Effector CD4-positive, alpha-beta T cell (primary cell): ENCODE measurements at places on chromosomes 5 and 9.

DNA sequence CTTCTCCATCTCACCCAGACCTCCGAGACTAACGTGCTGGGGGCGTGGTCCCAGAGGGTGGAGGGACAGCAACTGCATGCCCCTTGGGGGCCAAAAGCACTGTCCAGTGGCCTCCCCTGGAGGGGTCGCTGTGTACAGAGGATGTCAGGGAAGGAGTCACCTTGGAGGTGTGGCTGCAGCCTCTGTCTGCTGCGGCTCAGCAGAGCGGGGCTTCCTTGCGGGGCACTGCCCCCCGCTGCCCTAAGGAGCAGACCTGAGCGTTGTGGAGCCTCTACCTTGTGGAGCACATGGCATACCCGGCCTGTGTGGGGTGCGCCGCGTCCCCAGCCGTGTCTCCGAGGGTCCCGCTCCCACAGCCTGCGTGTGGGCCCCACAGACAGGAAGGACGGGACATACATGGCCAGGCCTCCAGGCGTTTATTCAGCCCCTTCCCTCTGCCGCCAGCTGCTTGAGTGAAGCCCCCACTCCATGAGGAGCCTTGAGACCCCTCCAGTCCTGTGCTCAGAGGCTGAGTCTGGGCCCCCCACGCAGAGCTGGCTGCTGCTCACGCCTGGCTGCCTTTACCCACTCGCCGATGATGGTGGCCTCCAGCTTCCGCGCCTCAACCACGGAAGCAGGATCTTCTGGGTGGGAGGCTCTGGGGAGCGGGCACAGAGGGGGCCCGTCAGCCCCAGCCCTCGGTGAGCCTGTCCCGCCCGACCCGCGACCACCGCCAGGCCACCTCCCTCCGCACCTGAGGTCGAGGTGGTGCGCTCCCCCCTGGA lies 4.2 kb downstream of the DPP7 start:
- DNase-seq: no peak

- DNase-seq: no peak
Measured at GRCh38 chr9:134776080-134776796, 104.4 kb upstream of the FCN2 start.

DNA sequence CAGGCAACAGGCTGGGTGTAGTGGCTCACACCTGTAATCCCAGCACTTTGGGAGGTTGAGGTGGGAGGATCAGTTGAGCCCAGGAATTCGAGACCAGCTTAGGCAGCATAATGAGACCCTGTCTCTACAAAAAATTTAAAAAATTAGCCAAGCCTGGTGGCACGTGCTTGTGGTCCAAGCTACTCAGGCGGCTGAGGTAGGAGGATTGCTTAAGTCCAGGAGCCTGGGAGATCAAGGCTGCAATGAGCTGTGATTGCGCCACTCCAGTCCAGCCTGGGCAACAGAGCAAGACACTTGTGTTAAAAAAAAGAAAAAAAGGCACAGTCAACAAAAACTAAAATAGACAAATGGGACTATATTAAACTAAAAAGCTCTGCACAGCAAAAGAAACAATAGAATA lies 29.3 kb downstream of the ATP6V0E1 start:
- DNase-seq: no peak

DNA sequence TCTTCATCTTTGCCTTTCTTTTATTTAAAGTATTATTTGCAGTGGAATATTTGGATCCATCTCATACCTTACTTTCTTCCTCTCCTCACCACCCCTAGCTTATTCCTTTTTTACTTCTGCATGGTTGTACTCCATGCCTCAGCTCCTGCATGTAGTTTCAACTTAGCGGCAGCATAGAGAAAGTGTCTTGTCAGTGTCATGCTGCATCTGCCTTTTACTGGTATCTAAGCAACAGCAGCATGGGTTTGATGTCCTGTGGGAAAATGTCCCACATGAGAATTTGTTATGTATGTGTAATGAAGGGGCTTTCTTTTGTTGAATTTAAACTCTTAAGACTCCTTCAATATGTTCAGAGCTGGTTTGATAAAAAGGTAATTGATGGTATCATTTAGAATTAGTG lies 20.6 kb downstream of the TCERG1 start:
- DNase-seq: no peak

DNA sequence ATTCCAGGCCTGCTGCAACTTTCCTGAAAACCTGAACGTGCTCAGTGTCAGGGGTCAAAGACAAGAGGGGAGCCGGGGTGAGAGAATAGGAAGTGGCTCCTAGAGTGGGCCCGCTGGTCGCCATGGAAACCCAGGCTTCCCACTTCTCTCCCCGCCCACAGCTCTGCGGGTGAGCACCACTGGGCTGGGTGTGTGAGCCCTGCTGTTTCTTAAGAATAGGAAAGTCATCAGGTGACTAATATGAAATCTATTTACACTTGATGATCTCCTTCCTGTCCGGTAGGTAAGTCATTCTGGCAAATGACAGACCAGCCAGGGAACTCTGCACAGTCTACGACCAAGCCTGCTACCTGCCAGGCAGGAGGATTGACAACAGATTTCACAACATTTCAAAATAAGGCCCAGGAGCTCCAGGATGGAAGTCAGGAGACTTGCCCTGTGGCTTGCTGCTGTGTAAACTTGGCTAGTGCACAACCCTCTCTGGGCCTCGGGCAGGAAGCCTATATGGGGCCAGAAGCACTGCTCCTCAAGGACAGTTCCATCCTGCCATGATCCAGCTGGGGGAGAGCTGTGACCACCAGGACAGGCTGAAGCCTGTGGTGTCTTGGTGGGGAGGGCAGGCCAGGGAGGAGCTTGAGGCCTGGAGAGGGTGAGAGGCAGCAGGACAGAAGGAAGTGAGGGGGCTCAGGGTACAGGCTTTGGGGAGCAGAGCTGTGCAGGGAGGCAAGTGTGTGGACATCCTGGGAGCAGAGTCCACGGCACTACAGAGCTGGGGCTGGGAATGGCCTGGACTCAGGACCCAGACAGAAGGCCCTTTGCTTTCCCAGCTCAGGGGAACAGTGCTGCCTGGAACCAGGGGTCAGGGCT lies 60.6 kb downstream of the SHB start:
- no peak for DNase-seq

- DNase-seq: no peak
Measured at GRCh38 chr9:90458485-90458884, 184.1 kb downstream of the DIRAS2 start.

- no peak for DNase-seq
Measured at GRCh38 chr5:127802477-127802865, 99.3 kb downstream of the CCDC192 start.

DNA sequence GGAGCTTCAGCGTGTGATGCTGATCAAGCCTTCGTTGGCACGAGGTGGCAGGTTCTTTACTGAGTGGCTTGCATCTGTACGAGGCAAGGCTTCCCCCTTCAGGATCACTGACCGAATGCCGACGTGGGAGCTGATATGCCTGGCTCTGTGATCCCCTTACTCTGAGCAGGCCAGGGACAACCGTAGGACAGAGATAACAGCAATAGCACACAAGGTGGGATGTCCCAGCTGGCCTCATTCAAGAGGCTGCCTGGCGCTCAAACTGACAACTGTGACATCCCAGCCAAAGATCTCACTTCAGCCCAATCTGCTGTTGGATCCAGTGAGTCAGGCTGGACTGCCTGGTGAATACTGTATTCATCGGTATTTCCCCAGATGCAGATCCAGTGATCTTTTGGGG lies 199.4 kb upstream of the PANK3 start:
- no peak for DNase-seq

DNA sequence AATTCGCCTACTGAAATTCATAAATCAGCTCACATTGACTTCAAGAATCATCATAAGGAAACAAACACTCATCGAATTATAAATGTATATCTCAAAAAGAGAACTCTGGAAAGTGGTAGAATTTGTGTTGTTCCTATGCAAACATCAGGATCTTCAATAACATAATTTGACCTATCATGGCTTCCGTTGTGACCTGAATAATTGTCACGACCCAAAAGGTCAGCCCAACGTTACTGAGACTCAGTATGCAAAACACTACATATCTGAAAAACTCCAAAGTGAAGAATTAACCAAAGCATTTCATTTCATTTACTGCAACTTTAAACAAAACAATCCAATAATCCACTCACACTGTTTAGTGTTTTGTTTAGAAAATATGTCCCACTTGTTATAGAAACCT lies 1.2 kb downstream of the RAPGEF6 start:
- DNase-seq: no peak

DNA sequence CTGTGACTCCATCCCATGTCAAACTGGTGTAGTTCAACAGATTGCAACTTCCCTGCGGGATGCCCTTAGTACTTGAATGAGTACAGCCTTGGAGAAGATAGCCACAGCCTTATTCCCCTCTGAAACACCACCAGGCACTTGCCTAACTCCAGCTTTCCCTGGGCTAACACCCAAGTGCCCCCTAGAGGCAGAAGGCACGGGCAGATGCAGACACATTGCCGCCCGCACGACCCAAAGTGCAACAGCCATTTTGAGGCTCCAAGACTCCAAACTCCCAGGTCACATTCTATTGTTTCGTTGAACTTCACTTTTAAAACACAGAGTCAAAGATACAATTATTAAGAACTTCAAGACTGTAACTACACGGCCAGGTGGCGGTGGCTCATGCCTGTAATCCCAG lies 163.6 kb upstream of the CDH6 start:
- no peak for DNase-seq

GRCh38 chr9:115997923-115998322 lies 155.7 kb upstream of the PAPPA start:
- no peak for DNase-seq
